ENCODE measurements at places on chromosomes 3 and 15.

DNA sequence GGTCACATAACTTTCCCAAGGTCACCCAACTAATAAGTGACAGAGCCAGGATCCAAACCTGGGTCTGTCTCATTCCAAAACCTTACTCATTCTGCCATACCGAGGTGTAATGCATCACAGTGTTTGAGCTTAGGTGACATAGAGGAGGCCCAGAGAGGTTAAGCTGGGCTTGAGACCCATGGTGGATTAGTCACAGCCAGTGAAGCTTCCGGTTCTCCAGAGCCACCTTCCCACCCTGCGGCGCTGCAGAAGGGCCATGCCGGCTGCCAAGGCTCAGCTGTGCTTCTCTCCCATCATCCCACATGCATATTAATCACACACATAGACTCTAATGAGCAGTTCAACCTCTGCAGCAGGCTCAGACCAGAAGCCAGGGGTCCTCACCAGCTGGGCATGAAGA, 42.2 kb downstream of the SPSB4 start:
- no peak for DNase-seq

DNA sequence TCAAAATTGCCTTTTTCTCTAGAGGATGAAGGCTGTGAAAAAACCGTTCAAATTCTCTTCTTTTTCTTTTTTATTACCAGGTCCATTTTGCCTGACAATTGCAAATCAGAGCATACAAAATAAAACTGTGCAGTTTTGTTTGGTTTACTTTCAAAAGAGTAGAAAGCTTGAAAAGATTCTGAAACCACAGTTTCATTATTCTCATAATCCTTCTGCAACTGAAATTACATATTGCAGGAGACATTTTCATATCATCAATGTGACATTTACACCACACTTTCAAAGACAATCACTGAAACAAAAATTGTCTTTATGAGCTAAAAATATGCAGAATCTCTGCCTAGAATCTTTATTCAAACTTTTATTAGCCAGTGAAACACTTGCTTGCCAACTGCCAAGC, 296.4 kb upstream of the TPRG1 start:
- no peak for DNase-seq

- no peak for DNase-seq
Observed at GRCh38 chr15:93932164-93932776, 299.1 kb upstream of the MCTP2 start.

DNA sequence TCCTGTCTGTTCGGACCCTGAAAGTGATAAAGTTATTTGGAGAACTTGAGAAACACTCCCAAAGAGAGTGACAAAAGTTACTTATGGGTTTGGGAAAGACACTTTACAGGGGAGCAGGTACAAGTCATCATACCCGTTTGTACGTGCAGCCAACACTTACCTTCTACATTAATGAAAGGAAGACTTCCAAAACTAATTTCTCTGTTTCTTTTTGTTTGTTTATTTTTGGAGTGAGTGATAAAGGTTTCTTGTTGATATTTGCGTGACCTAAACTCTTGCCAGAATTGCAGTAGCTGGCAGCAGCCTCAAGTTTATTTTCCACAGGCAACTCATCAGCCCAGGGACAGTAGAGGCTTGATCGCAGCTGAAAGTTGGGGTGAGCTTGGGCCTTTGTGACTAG, 8.4 kb downstream of the ABHD2 start:
- DNase-seq, result no peak

DNA sequence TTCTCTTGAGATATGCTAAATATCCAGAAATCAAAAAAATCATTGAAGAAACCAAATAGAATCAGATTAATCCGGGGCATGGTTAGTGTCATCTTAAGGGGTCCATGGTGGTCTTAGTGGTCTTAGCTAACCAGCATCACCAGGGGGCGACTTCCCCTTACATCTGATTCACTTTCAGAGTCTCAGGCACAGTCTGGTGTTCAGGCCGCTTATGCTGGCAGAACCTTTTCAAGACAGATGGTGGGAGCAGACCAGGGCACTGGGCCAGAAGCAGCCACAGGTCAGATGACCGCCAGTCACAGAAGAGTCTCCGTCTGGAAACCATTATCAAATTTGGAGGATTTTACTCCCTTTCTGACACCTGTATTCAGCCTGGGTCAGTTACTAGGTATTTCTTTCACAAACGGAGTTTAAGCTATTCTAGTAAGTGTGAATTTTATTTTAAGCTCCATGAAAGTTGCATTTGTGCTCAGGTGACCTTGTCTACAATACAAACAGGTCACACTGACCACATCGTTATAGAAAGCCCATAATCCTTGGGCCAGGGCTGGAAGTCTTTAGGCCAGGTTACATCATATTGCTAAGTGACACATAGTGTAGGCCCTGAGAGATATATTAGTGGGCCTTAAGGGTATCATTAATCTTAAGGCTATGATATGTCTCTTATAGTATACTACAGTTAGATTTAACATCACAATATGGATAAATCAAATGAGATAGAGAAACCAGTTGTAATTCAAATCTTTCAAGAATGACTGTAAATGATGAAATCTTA, 365.5 kb downstream of the GBE1 start:
- DNase-seq, result no peak

DNA sequence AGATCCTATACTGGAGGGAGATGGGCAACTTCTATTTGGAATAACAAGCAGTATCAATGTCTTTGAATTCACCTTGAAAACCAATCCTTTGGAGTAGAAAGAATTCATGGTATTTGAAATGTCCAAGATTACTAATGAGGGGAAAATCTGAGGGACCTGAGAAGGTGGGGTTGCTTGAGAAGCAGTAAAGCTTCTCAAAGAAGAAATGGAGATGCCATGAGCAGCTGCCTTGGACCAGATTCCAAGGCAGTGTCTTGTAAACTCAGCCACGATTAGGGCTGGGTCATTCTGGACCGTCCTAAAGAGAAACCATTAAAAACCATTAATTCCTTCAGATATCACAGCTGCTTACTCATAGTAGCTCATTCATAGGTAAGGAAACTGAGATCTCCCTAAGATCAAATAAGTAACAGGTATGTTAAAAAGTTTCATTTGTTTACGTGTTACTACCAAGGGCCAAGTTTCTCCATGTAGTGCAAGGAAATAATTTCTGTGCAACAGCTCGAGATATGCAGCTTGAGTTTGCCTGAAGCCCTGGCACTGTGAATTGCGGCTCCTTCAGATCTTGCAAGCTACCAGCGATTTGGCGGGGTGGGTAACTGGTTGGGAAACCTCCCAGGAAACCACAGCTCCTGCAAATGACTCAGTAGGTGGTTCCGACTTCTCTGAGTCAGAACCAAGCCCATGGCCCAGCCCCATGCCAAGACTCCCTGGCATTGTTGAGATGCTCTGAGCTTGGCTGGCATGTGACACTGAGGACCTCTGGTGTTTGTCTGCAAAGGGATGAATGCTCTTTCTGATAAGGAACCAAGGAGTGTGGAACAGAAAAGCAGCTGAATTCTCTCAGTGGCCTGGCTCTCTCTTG, 296.8 kb downstream of the RORA start:
- DNase-seq, result peak; percentile 80
